ENCODE measurements at places on chromosomes 11 and 22.

- DNase-seq: no peak
Measured at GRCh38 chr11:75090671-75091177, 6.0 kb downstream of the OR2AT4 start.

GRCh38 chr11:134036492-134037045 is 32.3 kb upstream of the JAM3 start:
- no peak for DNase-seq

DNA sequence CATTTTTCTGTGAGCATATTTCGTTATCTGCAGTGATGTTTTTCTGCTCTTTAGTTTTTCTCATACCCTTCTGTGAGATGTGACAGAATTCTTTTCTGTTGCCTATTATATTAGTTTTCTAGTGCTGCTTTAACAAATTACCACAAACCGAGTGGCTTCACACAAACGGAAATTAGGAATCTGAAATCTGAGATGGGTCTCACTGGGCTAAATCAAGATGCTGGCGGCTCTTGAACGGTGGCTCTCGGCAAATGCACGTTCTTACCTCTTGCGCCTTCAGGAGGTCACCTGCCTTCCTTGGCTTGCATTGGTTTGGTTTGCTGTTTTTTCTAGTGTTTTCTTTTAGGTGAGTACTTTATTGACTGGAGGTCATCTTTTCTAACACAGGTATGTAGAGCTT is 13.0 kb downstream of the ZBED4 start:
- no peak for DNase-seq

DNA sequence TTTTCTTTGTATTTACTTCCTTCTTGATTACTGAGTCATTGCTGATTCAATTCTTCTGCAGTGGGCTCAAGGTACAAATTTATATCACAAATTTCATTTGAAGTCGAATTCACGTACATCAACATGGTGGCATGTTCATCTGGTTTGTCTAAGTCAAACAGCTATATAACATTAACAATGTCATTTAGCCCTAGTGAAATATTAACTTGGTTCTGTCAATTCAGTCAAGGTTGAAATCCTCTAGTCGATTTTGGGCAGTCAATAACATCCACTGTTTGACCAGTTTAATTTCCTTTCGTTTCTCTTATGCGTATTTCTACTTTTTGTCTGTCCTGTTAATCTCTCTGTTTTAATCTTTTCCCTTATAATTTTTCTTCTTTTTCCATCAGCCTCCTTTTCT is 4.1 kb upstream of the ATXN10 start:
- no peak for DNase-seq

- no peak for DNase-seq
Measured at GRCh38 chr11:76796511-76797198, 13.5 kb downstream of the TSKU start.

GRCh38 chr11:107962181-107962580 is 33.9 kb downstream of the RAB39A start:
- DNase-seq: no peak

DNA sequence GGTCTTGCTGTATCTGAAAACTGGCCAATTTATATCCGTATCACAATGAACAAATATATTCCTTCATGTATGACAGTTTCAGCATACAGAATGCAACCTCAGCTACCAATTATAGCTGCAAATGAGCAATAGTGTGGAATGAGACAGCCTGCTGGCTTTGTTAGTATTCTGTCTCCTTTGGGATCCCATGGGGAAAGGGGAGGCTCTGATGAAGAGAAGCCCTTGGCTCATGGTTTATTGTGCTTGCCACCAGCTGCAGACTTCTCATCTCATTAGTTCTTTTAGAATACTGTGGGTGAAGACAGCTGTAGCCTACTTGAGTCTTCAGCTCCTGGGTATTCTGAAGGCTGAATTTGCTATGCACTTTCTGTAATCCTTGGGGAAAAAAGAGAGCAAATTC is 42.4 kb downstream of the PITPNB start:
- DNase-seq: no peak

- no peak for DNase-seq
Measured at GRCh38 chr11:86101493-86101892, 32.6 kb upstream of the PICALM start.

GRCh38 chr11:132161403-132162078 is 791.1 kb downstream of the NTM start:
- DNase-seq: no peak

GRCh38 chr11:83815736-83816135 is 529.6 kb upstream of the CCDC90B start:
- no peak for DNase-seq

All from cardiac septum (tissue), 1 donor.